ENCODE measurements at places on chromosomes 2 and 18.

- DNase-seq: no peak
Observed at GRCh38 chr2:220394433-220394832, 767.0 kb downstream of the SLC4A3 start.

- no peak for DNase-seq
Observed at GRCh38 chr2:120491111-120491625, 145.2 kb downstream of the INHBB start.

GRCh38 chr2:231348704-231349373, 46.7 kb upstream of the B3GNT7 start:
- peak; percentile 97 for DNase-seq

GRCh38 chr2:220648628-220649027, 923.5 kb downstream of the EPHA4 start:
- DNase-seq: no peak

DNA sequence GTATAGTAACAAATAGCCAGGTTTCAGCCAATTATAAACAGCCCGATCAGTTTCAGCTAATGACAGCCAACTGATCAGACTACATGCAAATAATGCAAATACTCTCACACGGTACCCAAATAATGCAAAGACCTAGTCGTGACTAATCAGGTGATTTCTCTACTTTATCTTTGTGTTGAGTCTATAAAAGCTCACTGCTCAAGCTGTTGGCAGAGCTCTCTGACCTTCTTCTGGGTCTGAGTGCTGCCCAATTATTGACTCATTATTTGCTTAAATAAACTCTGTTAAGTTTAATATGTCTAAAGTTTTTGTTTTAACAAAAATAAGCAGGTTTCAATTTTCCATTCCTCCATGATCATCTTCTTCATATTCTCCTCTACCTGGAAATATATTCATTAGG, 1971.7 kb downstream of the SUCLG1 start:
- DNase-seq: no peak

- no peak for DNase-seq
Observed at GRCh38 chr2:83006961-83007360, 1452.1 kb downstream of the SUCLG1 start.

DNA sequence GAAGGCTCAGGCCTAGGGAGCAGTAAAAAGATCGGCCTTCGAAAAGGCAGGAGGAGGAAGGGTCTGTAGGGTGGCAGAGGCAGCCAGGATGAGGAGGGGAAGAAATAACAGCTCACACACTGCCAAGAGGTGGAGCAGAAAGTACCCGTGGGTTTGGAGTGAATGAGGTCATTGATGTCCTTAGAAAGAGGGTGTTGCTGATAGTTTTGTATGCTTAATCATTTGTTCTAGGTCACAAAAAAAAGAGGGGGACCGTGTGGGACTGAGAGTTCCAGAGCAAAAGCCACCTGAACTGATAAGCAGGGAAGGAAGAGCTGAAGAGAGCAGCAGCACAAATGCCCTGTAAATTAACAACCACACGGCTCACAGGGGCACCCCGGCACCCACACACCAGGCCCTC, 140.4 kb downstream of the FAM161A start:
- no peak for DNase-seq

GRCh38 chr2:72982781-72983499, 65.6 kb downstream of the EMX1 start:
- DNase-seq: no peak

GRCh38 chr2:26649322-26649721, 8.2 kb upstream of the CIB4 start:
- DNase-seq: no peak

GRCh38 chr2:238988105-238988504, 140.2 kb downstream of the TWIST2 start:
- DNase-seq: no peak

DNA sequence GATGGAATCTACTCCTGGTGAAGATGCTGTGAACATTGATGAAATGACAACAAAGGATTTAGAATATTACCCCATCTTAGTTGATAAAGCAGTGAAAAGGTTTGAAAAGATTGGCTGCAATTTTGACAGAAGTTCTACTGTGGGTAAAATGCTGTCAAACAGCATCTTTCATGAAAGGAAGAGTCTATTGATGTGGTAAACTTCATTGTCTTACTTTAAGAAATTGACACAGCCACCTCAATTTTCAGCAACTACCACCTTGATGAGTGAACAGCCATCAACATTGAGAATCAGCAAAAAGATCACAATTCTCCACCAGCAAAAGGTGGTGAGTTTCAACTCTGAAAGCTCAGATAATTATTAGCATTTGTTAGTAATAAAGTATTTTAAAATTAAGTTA, 310.3 kb upstream of the RBMS1 start:
- no peak for DNase-seq

- DNase-seq: no peak
Observed at GRCh38 chr18:77077401-77077800, 55.2 kb downstream of the MBP start.

DNA sequence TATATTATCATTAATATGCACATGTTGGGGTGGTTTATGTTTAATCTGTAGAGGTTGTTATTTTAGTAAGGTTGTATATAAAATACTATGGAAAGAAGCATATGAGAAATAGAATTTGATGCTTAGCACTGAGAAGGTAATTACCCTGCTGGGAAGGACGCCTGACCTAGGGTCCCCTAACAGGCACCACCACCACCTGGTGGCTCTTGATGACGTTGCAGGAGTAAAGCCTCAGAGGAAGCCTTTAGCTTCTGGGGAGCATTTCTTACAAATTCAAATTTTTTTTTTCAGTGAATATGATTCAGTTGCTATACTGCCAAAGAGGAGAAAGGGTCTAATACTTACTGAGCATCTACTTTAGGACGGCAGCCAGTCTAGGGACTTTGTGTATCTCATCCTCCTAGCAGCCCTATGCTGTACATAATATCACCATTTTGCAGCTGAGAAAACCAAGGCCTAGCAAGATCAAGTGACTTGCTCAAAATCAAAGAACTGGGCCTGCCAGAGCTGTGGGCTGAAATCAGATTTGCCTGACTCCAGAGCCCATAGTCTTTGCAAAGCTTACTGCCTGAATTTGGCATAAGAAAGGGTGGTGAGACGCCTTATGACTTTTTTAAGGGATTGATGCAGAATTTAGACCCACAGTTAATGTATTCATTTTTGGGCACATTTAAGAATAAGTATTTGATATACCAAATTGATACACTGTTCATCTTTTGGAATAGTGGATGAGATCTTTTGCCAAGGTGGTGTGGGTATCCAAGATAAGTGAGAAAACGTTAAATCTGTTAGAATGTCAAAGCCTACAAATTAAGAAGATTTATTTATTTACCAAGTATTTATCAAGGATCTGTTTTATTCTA, 78.8 kb upstream of the GAREM1 start:
- peak; percentile 40 for DNase-seq

DNA sequence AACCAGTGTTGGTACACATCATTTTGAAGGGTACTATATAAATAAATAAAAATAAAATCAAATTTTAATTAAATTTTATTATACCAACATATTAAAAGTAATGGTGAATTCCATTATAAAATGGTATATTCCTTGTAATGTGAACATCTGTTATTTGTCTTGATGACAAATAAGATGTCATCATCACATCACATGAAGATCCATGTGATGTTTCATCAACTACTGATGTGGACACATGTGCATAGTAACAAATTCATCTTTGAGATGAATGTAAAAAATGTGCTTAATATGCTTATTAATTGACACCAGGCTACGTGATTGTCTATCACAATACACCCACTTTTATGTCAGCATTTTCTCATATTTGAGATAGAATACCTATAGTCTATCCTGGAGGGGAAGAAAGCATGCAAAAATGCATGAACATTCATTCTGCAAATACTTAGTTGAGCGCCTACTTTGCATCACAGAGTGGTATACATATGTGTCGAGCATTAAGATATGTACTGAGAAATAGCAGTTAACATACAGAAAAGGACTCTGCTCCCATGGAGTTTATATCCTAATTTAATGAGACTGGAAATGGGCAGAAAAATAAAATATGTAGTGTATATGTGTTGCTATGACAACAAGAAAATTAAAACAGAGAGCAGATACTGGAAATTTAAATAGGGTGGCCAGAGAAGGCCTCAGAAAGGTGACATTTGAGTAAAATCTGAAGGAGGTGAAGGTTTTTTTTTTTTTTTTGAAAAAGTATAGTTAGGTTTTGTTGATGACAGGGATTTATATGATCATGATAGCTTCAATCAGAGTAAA, 281.1 kb downstream of the ARHGAP15 start:
- DNase-seq: no peak

Data from pons (tissue), 1 donor.